ENCODE measurements at places on chromosomes 13 and 19.

- no peak for DNase-seq
These were observed 49.0 kb upstream of the ZNF780A start for GRCh38 chr19:40139533-40140287.

GRCh38 chr13:103395139-103395538 lies 328.9 kb upstream of the SLC10A2 start:
- DNase-seq, result no peak

DNA sequence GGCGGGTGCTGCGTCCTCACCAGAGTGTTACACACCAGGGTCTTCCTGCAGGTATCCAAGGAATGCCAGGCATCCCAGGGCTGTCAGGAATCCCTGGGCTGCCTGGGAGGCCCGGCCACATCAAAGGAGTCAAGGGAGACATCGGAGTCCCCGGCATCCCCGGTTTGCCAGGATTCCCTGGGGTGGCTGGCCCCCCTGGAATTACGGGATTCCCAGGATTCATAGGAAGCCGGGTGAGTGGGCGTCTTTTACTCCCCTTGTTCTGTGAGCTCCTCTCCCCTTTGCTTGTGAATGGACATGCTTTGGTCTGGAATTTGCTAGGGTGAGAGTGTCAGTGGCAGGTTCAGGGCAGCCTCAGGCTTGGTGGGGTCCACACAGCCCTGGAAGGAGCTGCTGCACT lies 75.9 kb downstream of the RAB20 start:
- no peak for DNase-seq

DNA sequence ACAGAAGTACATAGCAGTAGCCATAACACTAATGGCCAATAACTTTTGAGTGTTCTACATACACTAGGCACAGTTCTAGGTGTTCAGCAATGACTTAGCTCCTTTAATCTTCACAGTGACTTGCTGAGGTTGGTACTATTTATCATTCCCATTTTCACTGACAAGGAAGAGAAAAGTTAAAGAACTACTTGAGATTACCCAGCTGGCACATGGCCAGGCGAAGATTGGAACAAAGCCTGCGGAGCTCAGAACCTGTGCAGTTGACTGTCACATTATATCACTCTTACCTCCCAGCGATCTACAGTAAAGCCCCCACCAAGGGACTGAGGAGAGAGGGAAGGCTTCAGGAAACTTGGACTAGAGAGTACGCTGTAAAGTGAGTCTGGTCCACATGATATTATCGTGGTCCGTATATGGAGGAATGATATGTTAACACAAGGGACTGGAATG lies 42.4 kb upstream of the WDFY2 start:
- DNase-seq, result no peak

GRCh38 chr13:79528759-79529191 lies 47.8 kb downstream of the NDFIP2 start:
- no peak for DNase-seq

- DNase-seq, result peak; percentile 67
These were observed 13.2 kb downstream of the LNX2 start for GRCh38 chr13:27607125-27607524.

- no peak for DNase-seq
These were observed 44.9 kb downstream of the DIAPH3 start for GRCh38 chr13:60118696-60119400.

DNA sequence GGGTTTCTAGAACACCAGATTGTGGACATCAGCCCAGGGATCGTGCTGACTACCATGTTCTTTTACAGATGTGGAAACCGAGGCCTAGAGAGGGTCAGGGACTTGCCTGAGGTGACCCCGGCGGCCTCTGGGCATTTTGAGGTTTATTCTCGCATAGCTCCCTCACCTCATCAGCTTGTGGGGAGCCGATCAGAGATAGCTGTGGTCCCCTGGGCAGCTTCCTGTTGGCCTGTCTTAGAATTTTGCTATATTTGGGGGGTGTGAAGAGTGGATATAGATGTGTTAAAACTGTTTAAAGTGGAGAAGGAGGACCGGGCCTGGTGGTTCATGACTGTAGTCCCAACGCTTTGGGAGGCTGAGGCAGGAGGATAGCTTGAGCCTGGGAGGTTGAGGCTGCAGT lies 6.9 kb downstream of the ARHGEF1 start:
- no peak for DNase-seq

All from non-pigmented ciliary epithelial cell (primary cell).